ENCODE measurements at places on chromosomes 7 and 10.

DNA sequence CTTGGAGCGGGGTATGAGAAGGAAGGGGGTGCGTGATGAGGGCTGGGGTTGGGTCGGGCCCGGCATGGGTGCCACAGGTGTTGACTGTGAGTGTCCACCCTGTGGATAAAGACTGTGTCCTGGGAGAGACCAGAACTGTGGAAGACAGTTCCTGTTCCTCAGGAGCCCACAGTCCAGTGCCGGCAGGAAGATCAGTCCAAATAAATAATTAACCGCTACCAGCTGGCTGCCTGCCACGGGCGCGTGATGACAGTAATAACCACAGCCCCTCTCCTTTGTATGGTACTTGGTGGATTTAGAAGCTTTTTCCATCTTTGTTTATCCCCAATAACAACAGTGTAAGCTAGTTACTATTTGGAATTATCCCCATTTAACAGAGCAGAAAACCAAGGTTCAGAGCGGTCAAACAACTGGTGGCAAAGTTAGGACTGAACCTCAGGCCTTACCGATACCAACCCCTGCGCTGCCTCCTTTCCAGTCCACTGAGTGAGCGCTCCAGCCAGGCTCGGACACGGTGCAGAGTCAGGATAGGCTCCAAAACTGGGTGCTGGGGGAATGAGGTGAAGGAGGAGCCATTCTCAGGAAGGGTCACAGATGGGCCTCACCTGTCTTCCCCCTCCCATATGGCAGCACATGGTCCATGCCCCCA is 5.1 kb downstream of the ZMIZ1 start:
- peak; percentile 59 for DNase-seq

- DNase-seq, result no peak
Observed at GRCh38 chr10:125994601-125995000, 98.2 kb downstream of the FANK1 start.

DNA sequence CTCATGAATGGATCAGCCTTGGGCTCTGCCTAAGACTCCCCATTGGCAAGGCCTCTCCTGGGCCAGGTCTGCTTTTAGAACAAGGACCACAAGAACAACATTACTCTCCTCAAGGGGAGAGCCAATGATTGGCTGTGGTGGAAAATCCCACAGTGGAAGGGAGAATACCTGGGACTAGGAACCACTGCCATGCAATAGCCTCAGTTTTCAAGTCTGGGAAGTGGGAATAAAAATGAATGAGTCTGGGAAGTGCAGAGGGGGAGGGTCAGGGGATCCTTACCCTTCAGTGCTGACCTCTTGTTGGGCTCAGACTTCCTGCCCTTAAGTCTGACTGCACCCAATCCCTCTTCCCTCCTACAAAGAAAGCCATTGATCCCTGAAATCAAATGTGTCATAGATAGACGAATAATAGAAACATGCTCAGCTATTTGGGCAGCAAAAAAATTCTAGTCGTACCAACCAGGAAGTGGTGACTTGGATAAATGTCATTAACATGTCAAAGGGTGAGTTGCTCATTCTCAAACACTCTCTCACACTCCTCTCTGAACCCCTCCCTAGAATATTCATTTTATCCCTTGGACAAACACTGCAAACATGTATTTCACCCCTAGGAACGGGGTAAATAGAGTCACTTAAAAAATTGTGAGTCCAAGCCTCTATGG is 123.6 kb downstream of the SH3PXD2A start:
- no peak for DNase-seq

- DNase-seq, result no peak
Observed at GRCh38 chr10:79628988-79629954, 18.5 kb downstream of the SFTPA1 start.

- DNase-seq, result no peak
Observed at GRCh38 chr7:149300620-149301285, 38.8 kb downstream of the ZNF783 start.

DNA sequence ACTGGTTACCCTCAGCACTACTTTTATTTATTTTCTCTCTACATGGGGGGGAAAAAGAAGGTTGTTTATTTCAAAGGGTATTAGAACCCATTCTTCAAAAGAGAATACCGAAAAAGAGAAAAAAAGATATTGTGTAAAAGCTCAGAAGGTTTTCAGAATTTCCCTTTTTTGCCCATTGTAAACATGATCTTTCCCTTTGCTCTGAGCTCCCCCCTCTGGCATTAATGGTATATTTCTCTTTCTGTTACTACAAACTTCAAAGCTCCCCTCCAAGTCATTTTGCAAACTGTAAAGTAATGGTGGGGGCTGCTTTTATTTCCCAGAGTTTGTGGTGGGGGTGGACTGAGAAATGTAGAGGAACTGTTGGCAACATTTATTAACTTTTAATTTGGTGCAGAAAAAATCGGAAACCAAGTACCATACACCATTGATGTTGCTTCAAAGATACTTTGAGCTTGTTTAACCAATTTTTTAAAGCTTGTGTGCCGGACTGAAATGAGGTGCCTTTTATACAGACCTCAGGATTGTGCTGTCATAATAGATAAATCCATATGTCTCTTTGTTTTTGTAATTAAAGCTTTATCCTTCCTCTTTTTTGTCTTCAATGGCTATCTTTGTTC is 181.5 kb downstream of the EXOC4 start:
- DNase-seq, result peak; percentile 54

DNA sequence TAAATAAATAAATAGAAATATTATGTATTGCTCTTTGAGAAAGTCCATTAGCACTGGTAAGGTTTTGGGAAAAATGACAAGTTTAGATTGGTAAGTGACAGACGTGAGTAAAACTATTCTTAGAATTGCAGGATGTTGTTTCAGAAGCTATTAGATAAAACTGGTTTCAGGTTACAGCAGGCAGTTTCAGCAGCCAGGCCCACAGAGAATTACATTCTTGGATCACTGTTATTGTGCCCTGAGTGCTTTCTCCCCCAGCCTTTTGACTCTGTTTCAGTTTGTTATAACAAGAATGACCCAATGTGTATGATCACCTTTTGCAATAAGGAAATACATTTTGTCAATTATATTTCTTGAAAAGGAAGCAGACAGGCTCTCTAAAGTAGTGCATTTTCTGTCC is 86.5 kb downstream of the DKK1 start:
- DNase-seq, result no peak

DNA sequence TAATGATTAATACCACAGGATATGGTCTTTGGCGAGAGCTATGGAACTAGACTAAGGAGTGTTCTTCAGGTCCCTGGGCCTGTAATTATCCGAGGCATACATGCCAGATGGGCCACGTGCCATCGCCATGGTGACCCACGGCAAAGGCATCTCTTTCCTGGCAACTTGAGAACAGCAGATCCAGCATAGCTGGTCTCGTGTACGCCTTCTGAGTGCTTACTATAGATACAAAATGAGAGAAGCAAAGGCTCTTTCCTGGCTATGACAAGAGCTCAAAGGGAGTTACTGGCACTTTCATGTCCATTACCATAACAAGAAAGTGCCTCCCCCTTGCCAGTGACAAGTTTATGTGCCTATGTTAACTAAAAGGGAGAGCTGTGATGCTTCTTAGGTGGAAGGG is 26.0 kb upstream of the GLI3 start:
- DNase-seq, result peak; percentile 89

GRCh38 chr7:64849924-64850499 is 53.1 kb upstream of the ZNF273 start:
- DNase-seq, result no peak

GRCh38 chr10:113612154-113612553 is 51.7 kb downstream of the NRAP start:
- DNase-seq, result no peak

DNA sequence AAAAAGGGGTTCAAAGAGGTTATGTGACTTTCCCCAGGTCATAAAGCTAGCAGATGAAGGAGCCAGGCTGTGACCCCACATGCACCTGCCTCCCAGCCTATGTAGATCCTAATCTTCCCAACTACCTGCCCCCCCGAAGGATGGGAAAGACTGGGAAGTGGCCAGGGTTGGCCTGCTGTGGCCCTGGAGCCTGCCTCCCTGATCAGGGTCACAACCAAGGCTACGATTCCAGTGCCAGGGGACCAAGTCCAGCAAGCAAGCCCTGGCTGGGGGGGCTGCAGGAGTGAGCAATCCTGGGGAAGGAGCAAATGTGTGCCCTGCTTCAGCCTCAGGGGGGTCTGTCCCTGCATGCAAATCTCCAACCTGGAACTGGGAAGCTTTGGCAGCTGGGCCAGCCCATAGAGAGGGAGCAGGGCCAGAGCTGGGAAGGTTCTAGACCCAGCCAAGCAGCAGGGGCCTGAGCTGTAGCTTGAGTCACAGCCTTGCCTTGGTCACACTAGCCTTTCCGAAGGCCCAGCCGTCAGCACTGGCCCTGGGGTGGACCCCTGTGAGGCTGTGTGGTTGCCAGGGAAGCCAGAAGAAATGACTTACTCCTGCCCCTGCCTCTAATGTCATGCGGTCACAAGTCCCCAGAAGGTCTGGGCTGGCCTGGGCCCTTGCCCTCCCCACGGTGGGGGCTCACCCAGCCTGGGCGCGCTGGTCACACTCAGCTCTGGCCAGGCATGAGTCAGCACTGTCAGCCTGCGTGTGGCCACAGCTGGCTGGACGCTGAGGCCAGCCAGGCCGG is 96.4 kb upstream of the ZMIZ1 start:
- peak; percentile 72 for DNase-seq

DNA sequence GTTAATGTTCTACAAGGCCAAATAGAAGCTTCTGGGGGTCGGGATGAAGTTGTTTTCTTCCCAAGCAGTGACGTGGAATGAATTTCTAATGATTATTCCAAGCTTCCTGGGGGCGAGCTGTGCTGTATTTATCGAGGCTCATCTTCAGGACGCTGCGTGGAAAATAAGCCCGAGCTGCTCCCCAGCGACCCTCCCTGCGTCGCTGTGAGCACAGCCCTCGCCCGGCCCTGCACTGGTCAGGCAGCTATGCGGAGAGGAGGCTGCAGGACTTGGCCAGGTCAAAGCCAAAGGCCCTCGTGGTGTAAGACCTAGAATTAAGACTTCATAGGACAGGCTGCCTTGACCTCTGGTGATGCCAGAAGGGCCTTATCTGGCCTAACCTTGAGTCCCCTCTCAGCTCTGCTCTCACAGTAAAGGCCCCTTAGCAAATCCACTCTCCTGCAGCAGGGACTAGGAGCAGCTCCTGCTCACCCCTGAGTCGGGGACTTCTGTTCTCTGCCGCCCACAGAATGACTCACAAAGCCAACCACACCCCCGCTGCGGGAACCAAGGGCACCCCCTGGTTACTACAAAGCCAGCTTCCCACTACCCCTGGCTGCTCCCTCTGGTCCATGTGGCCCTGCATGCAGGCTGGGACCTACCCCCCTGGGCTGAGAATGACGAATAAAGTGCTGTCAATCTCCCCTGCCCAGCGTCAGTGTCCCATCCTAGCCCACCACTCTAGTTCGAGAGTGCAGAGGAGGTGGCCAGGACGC is 501.6 kb downstream of the TCERG1L start:
- DNase-seq, result no peak

GRCh38 chr10:122093076-122093475 is 104.1 kb downstream of the TACC2 start:
- DNase-seq, result no peak

DNA sequence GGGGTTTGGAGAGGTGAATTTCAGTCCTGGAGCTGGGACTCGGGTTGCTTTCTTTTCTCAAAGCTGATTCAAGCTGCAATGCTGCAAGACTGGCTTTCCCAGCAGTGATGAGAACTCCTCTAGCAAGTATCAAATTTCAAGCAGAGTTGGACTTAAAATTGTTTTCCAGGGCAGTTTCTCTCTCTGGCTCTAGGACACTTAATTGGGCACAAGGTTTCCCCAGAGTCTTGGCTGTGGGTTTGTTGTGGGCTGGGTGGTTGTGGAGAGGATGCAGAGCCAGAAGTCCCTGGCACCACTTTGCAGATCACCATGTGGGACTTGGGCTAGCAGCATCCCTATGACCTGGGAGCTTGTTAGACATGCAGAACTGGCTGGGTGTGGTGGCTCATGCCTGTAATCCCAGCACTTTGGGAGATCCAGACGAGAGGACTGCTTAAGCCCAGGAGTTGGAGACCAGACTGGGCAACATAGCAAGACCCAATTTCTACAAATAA is 16.8 kb downstream of the AKR1B15 start:
- DNase-seq, result peak; percentile 58

GRCh38 chr10:17669185-17669872 is 25.4 kb downstream of the STAM start:
- peak; percentile 38 for DNase-seq

DNA sequence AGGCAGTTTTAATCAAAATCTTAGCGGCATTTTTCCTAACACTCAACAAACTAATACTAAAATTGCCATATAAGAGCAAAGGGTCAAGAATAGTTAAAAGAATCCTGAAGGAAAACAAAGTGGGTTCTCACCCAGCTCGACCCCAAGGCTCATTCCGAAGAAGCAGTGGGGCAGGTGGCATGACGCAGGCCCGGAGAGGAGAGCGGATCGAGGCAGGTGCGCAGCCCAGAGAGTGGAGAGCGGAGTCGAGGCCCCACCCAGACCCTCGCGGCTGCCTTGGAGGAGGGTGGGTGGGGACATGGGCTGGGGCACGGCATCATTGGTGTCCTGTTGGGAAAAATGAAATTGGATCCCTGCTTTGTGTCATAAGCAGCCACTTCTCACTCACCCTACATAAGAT is 109.8 kb downstream of the INPP5A start:
- no peak for DNase-seq

DNA sequence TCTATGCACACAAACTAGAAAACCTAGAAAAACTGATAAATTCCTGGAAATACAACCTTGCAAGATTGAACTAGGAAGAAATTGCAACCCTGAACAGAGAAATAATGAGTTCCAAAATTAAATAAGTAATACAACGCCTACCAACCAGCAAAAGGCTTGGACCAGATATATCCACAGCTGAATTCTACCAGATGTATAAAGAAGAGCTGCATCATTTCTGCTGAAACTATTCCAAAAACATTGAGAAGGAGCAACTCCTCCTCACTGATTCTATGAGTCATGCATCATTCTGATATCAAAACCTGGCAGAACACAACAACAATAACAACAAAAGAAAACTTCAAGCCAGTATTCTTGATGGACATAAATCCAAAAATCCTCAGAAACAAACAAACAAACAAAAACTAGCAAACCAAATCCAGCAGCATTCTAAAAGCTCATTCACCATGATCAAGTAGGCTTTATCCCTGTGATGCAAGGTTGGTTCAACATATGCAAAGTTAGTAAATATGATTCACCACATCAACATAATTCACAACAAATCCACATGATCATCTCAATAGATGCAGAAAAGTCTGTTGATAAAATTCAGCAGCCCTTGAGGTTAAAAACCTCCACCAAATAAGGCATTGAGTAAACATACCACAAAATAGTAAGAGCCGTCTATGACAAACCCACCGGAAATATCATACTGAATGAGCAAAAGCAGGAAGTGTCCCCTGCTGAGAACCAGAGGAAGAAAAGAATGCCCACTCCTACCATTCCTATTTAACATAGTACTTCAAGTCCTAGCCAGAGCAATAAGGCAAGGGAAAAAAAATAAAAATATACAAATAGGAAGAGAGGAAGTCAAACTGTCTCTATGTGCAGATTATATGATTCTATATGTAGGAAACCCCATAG is 98.2 kb downstream of the PCDH15 start:
- no peak for DNase-seq

GRCh38 chr7:158301207-158301606 is 286.4 kb downstream of the PTPRN2 start:
- no peak for DNase-seq

GRCh38 chr7:4302203-4302905 is 379.7 kb upstream of the FOXK1 start:
- no peak for DNase-seq
